Esophagus squamous epithelium (tissue), 5 donors: ENCODE measurements at places on chromosomes 1 and 21. TPM values are rescaled to one million over a fixed set of nuclear protein-coding genes. Genes with fewer than 3 reads are reported as not detected.

The COP1 gene
- total RNA-seq = 38.6 TPM

The OR6N1 gene
- not detected for total RNA-seq

The TEDDM1 gene
- total RNA-seq = not detected

The STUM gene
- 0.15 TPM for total RNA-seq

The S100A1 gene
- total RNA-seq = not detected

The ORC1 gene
- 10.3 TPM for total RNA-seq

The SLC16A4 gene
- total RNA-seq = not detected

The ZP4 gene
- total RNA-seq = not detected

The RGS13 gene
- total RNA-seq = not detected

The MFAP2 gene
- not detected for total RNA-seq

The PDZK1IP1 gene
- total RNA-seq = 429 TPM

The KIF26B gene
- 2.7 TPM for total RNA-seq

The FAM177B gene
- 1.3 TPM for total RNA-seq

The MMP23B gene
- 0.49 TPM for total RNA-seq

The TNNT2 gene
- 1.8 TPM for total RNA-seq

The LCE3E gene
- 0.76 TPM for total RNA-seq

The ZBTB8B gene
- total RNA-seq = not detected

The AIM2 gene
- 3.2 TPM for total RNA-seq
